ENCODE measurements at places on chromosomes 12 and 14.

- DNase-seq, result no peak
Observed at GRCh38 chr12:85759091-85759490, 77.1 kb downstream of the RASSF9 start.

GRCh38 chr12:49961993-49962764, 507 bp downstream of the AQP5 start:
- DNase-seq, result no peak

DNA sequence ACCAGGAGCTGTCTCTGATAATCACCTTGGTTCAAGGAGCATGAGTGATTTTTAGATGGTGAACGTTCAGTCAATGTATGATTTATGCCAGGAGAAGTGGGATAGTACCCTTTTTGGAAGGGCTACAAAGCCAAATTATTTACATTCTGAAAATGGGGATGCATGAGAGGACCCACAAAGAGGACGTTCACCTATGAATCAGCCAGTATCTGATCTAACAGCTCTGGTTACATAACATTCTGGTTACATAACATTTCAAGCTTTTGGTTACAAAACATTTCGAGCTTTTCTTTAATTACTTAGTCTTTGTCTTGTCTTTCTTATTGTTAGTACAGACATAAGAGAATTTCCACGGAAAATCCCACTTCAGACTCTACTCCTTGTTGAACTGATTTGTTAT, 68.8 kb downstream of the SLCO1A2 start:
- no peak for DNase-seq

GRCh38 chr12:22333713-22334409, 646 bp downstream of the ST8SIA1 start:
- DNase-seq, result peak; percentile 38

GRCh38 chr14:56156096-56156495, 37.9 kb downstream of the PELI2 start:
- no peak for DNase-seq

DNA sequence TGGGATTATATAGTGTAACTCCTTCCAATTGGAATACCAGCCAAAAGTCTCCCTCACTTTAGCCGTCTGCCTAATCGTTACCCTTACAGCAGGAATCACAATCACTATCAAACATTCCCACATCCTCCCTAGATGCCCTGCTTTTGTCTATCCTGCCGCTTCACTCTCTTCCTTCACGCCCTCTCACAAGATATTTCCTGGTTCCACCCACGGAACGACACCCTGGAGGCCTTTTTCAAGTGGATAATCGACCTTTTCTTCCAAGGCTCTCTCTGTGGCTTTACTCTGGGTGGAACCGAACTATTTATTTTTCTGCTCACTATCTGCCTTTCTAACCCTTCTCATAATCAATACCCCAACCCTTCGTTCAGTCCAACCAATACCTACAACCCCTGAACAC, 58.9 kb downstream of the MOK start:
- no peak for DNase-seq

DNA sequence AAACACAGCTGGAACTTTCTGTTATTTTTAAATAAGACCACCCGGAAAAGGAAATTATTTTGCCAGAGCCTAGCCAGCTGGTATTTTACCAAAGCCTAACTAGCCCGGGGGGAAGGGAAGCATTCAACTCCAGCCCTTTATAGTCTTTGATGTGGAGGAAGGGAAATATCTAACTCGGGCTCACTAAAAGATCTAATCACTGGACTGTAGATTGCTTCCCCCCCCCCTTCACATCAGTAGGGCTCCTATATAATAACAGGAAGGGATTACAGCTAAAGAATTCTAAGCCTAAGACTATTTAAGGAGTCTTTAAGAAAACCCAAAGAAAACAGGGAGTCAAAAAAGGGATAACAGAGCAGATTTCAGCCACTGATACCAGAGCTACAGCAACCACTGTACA, 431.1 kb downstream of the KCNH5 start:
- no peak for DNase-seq

DNA sequence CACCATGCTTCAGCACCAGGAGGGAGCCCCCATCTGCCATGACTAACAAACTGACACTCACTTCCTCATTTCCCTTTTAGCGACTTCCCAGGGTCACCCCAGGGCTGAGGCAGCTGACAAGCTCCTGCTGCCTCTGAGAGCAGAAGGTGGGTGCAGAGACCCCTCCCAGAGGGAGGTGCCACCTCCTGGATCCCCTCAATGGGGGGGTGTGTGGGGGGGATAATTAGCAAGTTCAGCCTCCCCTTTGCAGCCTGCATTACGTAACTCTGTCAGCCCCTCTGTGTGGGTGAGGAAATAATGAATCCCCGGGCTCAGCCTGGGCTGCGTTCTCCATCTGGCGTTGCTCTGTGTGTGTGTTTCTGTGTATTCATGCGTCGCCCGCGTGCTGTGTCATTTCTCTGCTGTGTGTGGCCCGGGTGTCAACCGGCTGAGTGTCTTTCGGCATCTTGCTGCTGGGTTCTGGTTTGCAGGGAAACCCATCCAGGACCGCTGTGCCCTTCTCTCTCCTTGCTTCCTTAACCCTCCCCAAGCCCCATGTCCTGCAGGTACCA, 28.0 kb downstream of the NOS1 start:
- DNase-seq, result no peak

DNA sequence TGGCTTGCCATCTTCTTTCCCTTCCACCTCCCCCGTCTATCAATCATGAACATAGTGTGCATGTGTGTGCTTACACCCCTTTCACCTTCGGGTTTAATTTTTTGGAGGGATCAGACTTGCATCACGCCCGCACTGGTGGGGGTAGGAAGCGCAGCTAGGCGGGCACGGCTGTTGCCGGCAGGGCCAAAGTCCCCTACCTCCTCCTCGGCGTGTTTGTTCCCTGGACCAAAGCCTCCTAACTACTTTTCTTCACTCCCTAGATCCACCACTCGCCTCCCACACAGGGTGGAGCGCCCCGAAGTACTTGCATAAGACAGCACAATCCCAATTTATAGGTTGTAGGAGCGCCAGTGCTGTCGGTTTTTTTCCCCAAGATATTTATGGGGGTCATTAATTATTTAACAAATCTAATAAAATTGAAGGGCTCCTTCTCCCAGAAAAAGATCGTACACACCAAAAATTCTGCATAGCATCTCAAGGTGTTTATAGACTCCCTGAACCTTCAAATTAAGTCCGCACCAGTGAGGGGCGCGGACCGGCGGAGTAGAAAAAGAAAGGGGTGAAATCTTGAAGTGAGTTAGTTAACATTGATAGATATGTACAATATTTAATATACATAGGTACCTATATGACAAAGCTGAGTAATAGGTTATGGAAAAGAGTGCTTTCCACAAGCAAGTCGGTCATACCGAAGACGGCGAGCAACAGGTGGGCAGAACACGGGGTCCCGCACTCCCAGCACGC, 717 bp downstream of the PKP2 start:
- no peak for DNase-seq

DNA sequence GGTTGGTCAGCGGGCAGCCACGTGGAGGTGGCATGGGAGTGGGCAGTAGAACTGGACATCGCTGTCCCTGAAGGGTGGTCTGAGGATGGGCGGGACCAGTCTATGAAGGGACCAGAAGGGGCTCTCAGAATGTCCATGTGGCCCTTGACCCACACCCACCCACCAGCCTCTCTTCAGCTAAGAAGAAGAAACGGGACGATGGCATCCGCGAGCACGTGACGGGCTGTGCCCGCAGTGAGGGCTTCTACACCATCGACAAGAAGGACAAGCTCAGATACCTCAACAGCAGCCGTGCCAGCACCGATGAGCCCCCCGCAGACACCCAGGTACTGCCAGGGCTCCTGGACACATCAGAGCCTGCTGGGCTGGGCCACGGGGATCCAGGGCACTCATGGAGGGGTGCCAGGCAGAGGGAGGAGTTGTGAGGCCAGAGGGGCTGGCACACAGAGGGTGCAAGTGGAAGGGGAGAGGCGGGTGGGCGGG, 21.3 kb downstream of the SETD1B start:
- no peak for DNase-seq

- no peak for DNase-seq
Observed at GRCh38 chr14:65792208-65792905, 379.8 kb downstream of the FUT8 start.

- DNase-seq, result no peak
Observed at GRCh38 chr12:57096099-57096572, 7.2 kb downstream of the NAB2 start.

DNA sequence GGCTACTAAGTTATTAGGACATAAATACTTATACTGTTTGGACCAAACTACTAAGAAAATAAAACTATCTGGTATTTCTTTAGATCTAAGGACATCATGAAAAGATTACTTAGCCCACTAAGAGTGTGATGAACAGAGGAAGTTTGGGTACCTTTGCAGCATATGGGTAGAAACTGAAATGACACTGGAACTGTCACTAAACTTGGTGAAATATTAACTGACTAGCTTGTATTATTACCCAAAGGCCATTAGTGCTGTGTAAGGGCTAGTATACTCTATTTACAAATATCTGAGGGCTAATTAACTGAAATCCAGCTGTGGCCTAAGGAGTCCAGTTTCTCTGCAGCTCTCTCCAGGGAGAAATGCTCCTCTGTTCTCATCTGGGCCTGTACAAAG, 45.5 kb downstream of the PAWR start:
- DNase-seq, result no peak

- DNase-seq, result peak; percentile 82
Observed at GRCh38 chr14:105093038-105093430, 27.8 kb upstream of the GPR132 start.

GRCh38 chr12:131639270-131639940, 71.5 kb upstream of the SFSWAP start:
- no peak for DNase-seq

- no peak for DNase-seq
Observed at GRCh38 chr14:46582826-46583225, 68.8 kb downstream of the RPL10L start.

- no peak for DNase-seq
Observed at GRCh38 chr12:22627371-22627770, 2.4 kb downstream of the ETNK1 start.

DNA sequence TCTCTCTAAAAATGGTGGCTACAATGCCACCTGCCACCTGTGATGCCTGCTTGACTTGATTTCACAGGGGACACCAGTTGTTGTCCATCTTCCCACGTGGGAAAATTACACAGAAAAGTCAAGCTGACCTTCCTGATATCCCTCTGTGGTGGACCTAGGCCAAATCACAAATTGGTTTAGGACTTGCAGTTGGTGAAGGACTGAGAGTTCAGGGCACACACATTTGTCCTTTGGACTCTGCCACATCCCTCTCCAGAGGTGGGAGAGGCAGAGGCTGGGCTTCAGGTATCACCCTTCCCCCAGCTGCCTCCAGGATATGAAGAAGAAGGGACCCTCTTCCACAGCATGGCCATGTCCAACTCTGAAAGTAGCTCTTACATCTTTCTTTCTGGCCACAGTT, 55.6 kb upstream of the NOS1 start:
- DNase-seq, result no peak

- DNase-seq, result no peak
Observed at GRCh38 chr14:56812364-56813141, 2.3 kb upstream of the OTX2 start.

DNA sequence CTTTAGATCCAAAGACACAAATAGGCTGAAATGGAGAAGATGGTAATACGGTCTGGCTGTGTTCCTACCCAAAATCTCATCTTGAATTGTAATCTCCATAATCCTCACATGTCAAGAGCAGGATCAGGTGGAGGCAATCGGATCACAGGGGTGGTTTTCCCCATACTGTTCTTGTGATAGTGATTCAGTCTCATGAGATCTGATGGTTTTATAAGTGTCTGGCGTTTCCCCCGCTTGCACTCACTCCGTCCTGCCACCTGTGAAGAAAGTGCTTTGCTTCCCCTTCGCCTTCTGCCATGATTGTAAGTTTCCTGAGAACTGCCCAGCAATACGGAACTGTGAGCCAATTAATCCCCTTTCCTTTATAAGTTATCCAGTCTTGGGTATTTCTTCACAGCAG, 1795.5 kb upstream of the FLRT2 start:
- no peak for DNase-seq

DNA sequence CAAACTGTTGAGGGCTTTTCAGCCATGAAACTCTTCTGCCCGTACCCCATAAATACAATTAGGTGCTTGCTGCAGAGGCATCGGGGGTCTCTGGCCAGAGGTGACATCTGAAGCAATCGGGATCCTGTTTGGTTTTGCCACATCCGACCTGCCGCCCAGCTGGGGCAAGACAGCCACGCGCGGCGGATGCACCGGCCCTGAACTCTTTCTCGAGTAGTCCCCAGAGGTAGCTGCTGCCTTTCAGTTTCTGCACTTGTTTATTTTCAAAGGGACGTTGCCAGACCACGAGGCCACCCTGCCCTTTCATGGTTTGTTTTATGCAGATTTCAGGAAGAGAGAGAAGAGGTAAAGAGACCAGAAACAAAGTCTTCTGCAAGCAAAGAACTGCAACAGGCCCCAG, 10.6 kb upstream of the MLXIP start:
- peak; percentile 63 for DNase-seq

GRCh38 chr12:102426599-102427542, 53.5 kb downstream of the IGF1 start:
- DNase-seq, result no peak

DNA sequence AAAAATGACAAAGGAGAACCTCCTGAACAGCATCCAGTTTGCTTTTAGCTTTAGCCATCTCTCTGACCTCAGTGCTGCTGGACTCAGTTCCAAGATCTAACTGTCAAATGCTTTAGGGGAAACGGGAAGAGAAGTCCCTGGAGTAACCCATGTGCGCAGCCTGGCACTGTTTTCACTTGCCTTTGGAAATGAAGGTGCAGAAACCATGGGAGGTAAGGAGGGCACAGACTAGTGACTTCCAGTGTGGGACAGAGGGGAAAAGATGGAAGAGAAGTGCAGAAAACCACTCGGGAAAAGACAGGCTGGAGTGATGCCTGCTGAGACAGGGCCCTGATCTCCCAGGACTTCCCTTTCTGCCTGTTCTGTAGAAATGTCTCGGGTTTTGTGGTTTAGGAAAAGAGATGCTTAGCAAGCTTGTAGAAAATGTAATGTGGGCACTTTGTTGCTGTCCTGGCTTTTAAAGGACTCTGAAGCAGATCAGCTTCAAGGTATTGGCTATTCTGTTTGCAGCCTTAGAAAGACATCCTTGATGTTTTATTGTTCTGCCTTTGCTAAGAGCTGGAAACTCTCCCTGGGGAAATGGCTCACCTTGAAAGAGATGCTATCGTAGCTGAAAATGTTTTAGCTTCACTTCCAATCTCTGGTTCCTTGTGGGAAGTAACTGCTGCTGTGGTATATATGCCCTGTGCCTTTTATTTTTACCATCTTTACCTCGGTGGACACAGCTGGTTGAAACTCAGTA, 124.6 kb upstream of the HIF1A start:
- no peak for DNase-seq

- DNase-seq, result no peak
Observed at GRCh38 chr12:3594966-3595365, 104.0 kb downstream of the PRMT8 start.

DNA sequence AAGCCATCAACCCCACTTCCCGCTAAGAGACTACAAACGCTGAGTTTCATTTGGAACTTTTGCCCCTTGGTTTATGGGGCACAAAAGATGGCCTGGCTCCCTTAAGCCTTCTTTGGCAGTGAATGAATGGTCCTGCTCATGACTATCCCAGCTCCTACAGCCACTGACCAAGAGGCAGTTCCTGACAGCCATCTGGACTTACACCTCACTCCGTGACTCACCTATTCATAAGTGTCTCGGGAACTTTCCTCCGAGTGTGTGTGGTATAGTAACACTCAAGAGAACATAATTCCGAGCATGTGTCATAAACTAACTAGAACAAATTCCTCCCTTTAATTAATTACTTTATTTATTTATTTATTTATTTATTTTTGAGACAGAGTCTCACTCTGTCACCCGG, 51.9 kb upstream of the NUDT4 start:
- no peak for DNase-seq

GRCh38 chr14:92687681-92688433, 60.6 kb downstream of the LGMN start:
- DNase-seq, result no peak

- DNase-seq, result no peak
Observed at GRCh38 chr12:106358396-106359241, 1.1 kb downstream of the POLR3B start.

Data from CD4-positive, alpha-beta T cell treated with Interleukin-17A for 4 hours (primary cell).